ENCODE measurements at places on chromosomes 12 and 14.

- DNase-seq, result no peak
Observed at GRCh38 chr12:123358035-123358434, 6.6 kb downstream of the SBNO1 start.

- no peak for DNase-seq
Observed at GRCh38 chr14:22998329-22999012, 11.5 kb downstream of the C14orf93 start.

- no peak for DNase-seq
Observed at GRCh38 chr12:2688381-2688931, 106.3 kb upstream of the FKBP4 start.

- no peak for DNase-seq
Observed at GRCh38 chr12:1906579-1906978, 11.9 kb downstream of the CACNA2D4 start.

GRCh38 chr12:44509471-44509870 lies 366.6 kb downstream of the NELL2 start:
- no peak for DNase-seq

GRCh38 chr12:21296751-21297406 lies 37.8 kb downstream of the SLCO1A2 start:
- DNase-seq, result no peak

DNA sequence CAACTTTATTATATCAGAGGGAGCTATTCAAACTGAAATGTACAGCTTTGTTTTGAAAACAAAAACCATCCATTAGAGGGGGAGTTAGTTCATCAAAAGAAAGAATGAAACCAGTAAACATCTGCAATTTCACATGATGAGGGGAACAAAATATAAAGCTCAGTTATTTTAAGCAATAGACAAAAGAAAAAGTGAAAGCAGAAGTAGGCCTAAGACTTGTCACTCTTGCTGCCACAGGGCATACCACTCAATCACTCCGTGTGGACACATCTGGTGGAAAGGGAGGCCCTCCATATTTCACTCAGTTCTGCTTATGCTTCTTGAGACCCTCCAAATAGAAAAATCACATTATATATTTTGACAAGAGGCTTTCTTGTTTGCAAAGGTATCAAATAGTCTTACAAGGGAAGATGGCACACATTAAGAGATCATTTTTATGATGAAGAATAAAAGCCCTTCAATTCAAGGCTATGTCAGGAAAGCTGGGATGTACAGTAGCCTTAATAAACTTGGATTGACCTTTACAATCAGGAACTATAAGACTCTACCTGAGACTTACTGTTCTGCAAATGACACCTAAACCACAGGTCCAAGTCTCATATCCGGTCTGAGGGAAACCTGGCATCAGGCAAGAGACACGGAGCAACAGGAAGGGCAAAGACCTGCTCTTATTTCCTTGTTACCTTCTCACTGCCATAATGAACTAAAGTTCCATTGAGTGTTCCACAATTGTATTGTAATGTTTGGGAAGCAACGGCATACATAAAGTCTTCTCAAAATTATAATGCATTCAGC lies 222.5 kb upstream of the GRIP1 start:
- DNase-seq, result no peak

DNA sequence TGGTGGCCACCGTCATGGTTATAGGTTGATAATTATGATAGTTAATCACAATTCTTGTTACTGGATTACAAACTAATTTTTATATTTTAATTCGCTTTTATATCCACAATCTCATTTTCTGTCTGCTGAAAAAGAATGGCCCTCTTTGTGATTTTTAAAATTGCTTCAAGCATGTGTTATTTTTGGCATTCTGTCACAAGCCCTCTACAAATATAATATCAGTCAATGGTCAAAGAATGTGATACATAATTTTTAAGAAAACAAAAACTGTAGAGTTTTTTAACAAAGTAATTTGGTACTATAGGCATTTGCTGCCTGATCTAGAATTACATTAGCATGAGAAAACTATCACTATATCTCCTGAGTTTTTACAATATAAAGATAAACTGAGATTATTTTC lies 352.0 kb upstream of the TMTC1 start:
- DNase-seq, result no peak

GRCh38 chr12:105358789-105359188 lies 28.3 kb downstream of the C12orf75 start:
- DNase-seq, result no peak

GRCh38 chr12:10031771-10032175 lies 1.3 kb downstream of the CLEC9A start:
- no peak for DNase-seq

GRCh38 chr12:123269896-123270213 lies 1.8 kb downstream of the CDK2AP1 start:
- no peak for DNase-seq

- no peak for DNase-seq
Observed at GRCh38 chr12:30740274-30740673, 14.5 kb downstream of the CAPRIN2 start.

GRCh38 chr12:124814741-124815613 lies 48.7 kb downstream of the SCARB1 start:
- DNase-seq, result no peak

DNA sequence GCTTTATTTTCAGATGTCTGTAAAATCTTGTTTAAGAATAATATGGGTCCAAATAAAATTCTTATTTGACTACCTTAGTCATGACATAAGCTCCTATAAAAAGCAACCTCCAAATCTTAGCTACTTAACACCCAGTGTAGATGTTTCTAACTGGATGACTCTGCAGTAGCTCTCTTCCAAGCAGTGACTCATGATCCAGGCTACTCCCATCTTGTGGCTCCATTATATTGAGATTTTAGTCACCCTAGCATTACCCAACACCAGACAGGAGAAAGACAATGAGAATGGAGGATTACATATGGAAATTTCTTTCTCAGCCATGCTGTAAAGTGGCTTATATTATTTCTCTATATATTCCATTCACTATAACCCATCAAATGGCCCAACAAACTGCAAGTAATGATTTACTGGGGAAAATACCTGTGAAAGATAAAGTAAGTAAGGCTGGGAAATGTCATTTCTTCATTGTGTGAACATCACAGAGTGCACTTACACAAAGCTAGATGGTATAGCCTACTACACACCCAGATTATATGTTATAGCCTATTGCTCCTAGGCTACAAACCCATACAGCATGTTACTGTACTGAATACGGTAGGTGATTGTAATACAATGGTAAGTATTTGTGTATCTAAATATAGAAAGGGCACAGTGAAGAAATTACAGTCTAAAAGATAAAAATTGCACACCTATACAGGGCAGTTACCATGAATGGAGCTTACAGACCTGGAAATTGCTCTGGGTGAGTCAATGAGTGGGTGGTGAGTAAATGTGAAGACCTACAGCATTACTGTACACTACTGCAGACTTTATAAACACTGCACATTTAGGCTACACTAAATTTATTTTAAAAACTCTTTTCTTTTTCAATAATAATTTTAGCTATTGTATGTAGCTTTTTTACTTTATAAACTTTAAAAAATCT lies 163.2 kb downstream of the DYRK2 start:
- DNase-seq, result no peak

DNA sequence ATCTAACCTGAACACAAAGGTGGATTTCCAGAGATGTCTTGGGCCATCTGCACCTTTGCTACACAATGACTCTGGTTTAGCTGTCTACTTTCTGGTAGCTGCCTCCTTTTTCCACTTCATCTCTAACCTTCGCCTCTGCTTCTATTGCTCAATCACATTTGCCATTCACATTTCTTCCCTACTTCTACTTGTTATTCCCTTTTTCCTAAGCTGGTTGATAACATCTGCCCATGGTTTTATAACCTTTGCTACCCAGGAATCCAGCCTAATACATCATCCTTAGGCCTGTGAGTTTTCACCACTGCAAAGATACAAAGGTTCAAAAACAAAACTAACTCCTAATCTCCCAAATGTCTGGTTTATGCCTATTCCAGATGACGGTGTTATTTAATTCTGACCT lies 13.2 kb downstream of the SPPL3 start:
- no peak for DNase-seq

- no peak for DNase-seq
Observed at GRCh38 chr12:59595565-59595882, 305 bp upstream of the SLC16A7 start.

DNA sequence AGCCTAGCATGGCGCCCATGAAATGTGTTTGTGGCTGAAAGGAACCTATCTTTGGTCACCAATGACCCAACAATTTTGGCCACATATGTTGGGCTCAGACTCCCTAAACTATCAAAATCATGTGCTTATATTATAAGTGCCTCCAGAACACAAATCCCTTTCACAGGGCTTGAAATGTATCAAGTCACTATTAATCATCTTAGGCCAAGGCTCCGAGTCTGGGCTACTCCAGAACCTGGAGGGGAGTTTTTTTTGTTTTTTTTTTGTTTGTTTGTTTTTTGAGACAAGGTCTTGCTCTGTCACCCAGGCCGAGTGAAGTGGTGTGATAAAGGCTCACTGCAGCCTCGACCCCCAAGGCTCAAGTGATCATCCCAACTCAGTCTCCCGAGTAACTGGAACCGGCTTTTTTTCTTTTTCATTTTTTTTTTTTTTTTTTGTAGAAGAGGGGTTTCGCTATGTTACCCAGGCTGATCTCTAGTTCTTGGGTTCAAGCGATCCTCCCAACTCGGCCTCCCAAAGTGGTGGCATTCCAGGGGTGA lies 989 bp upstream of the DRAM1 start:
- DNase-seq, result no peak

DNA sequence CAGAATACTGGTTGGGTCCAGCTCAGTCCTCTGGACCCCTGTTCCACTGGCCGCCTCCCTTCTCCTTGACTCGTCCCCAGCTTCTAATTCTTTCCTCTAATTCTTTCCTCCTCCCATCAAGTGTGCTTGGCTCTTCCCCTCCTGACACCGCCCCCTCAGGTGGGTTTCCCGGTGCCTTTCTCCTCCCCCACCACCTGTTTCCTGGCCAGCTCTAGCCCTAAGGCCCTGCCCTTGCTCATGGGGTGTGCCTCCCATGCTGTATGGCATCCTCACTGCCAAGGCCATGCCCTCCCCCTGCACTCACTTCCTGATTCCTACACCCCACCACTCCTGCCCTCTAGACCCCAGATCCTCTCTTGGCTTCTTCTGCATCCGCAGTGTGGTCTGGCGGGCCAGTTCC lies 12.1 kb upstream of the EML1 start:
- DNase-seq, result no peak

GRCh38 chr14:99838639-99839134 lies 45.5 kb downstream of the EML1 start:
- DNase-seq, result peak; percentile 54

DNA sequence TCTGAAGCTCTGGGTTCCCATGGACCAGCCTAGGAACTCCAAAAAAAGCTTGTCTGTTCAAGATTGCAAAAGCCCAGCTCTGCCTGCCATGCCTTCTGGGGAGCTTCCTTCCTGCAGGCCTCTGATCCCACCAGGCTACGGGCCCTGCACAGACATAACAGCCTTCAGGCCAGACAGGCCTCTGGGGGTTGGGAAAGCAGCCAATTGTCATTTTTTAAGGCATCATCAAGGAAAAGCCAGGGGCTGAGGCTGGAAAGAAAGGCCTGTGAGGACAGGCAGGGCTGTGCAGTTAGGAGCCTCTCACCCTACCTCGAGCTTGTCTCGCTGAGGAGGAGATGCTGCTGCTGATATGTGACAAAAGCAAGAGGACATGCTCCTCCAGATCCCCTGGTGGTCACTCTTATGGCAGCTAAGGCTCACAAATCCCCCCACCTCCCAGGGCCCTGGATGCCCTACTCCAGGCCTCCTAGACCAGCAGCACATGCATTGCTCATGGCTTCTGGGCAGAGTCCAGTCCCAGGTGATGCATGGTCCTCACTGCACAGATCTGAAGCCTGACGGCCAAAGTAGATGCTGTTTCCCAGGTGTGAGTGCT lies 2.9 kb downstream of the TMEM229B start:
- no peak for DNase-seq

- DNase-seq, result no peak
Observed at GRCh38 chr12:46386877-46387629, 14.5 kb upstream of the SLC38A2 start.

DNA sequence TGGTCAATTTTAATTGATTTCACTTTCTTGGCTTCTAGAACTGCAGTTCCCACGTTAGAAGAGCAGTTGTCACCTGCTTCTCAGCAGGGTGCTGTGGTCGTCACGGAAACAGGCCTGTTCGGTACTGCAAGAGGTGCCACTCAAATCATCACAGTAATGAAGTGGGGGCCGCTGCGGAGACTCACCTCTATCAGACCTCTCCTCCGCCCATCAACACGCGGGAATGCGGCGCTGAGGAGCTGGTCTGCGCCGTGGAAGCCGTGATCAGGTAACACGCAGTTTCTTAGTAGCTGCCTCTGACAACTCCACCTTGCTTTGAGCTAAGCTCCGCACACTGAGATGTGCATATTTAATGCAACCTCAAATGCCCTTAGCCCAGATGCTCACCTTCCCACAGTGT lies 107.2 kb downstream of the UNC79 start:
- DNase-seq, result no peak
